Mammary microvascular endothelial cell (primary cell): ENCODE measurements at places on chromosomes 11 and 22. TPM values are rescaled to one million over a fixed set of nuclear protein-coding genes. Genes with fewer than 3 reads are reported as not detected.

Gene SLC39A13
- total RNA-seq: 99.1 and 101 TPM in 2 replicates

Gene YPEL1
- 2.4 and 7.9 TPM in 2 replicates for total RNA-seq

Gene HOATZ
- total RNA-seq: not detected in 2 replicates

Gene KREMEN1
- total RNA-seq: 0.44 and 0.67 TPM in 2 replicates

Gene ANO5
- 0.05 and 0.13 TPM in 2 replicates for total RNA-seq

Gene MCAT
- 20.2 and 24.5 TPM in 2 replicates for total RNA-seq

Gene ALKBH8
- total RNA-seq: 8.4 and 9.2 TPM in 2 replicates

Gene CRACR2B
- total RNA-seq: 9.5 and 12.1 TPM in 2 replicates

Gene BACE1
- 15.7 and 17.4 TPM in 2 replicates for total RNA-seq

Gene FANCF
- 8.9 and 9.8 TPM in 2 replicates for total RNA-seq

Gene RAB1B
- total RNA-seq: 170 and 183 TPM in 2 replicates

Gene OR5A1
- total RNA-seq: not detected in 2 replicates

Gene SCUBE2
- 0.33 and 0.59 TPM in 2 replicates for total RNA-seq

Gene CBX7
- total RNA-seq: 1.6 and 2.1 TPM in 2 replicates

Gene HRAS
- 102 and 109 TPM in 2 replicates for total RNA-seq

Gene SLC36A4
- total RNA-seq: 7.1 and 10.7 TPM in 2 replicates

Gene KIF18A
- total RNA-seq: 11.8 and 12.1 TPM in 2 replicates

Gene MOGAT2
- not detected in 2 replicates for total RNA-seq

Gene LARGE2
- total RNA-seq: not detected in 2 replicates

Gene TIMP3
- 107 and 113 TPM in 2 replicates for total RNA-seq

Gene AHNAK
- 391 and 413 TPM in 2 replicates for total RNA-seq

Gene NXPE1
- not detected in 2 replicates for total RNA-seq

Gene BTG4
- not detected in 2 replicates for total RNA-seq

Gene CBLIF
- total RNA-seq: not detected in 2 replicates

Gene TYR
- total RNA-seq: not detected in 2 replicates

Gene NOX4
- total RNA-seq: 18.7 and 31.4 TPM in 2 replicates

Gene LRRC74B
- not detected in 2 replicates for total RNA-seq

Gene FADS3
- total RNA-seq: 259 and 318 TPM in 2 replicates

Gene OR51E2
- total RNA-seq: not detected in 2 replicates

Gene NCAM1
- total RNA-seq: 2.1 and 3.5 TPM in 2 replicates

Gene BAD
- total RNA-seq: 95.7 and 96.5 TPM in 2 replicates

Gene CECR2
- total RNA-seq: 0.05 and 0.13 TPM in 2 replicates

Gene PNPLA5
- total RNA-seq: not detected in 2 replicates

Gene ZNF202
- total RNA-seq: 5.0 and 7.6 TPM in 2 replicates

Gene EIF3F
- 326 and 363 TPM in 2 replicates for total RNA-seq

Gene GAL3ST1
- total RNA-seq: not detected in 2 replicates

Gene UBQLN3
- not detected in 2 replicates for total RNA-seq

Gene UQCC3
- total RNA-seq: 11.8 and 15.9 TPM in 2 replicates

Gene FIBIN
- total RNA-seq: not detected in 2 replicates

Gene HTR3B
- total RNA-seq: not detected in 2 replicates

Gene NNMT
- total RNA-seq: 121 and 168 TPM in 2 replicates

Gene SLC6A5
- not detected in 2 replicates for total RNA-seq

Gene PAMR1
- total RNA-seq: 0.07 and 0.10 TPM in 2 replicates
